ENCODE measurements at places on chromosomes 4 and X.

GRCh38 chr4:5656415-5656814, 51.9 kb downstream of the EVC2 start:
- DNase-seq: no peak

- DNase-seq: no peak
Measured at GRCh38 chr4:142473218-142473959, 372.7 kb downstream of the INPP4B start.

- no peak for DNase-seq
Measured at GRCh38 chrX:52988985-52989917, 30.9 kb upstream of the FAM156A start.

- no peak for DNase-seq
Measured at GRCh38 chrX:40104630-40104984, 6.8 kb upstream of the BCOR start.

DNA sequence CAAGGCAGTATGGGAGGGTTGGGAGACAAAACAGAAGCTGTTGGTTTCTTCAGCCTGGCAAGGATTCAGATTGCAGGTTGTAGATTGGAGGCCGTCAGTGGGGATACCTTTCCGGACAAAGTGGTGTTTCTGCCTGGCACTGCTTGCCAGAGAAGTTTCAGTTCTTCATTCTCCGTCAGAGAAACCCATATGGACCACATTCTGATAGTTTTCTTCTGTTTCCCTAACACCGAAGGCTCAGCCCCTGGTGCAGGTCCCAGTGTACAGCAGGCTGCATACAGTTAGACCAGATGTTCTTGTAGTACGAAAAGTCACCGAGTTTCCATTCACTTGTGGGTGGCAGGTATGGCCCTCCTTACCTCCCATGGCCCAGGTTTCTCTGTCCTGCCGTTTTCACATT, 107.3 kb downstream of the PTTG2 start:
- DNase-seq: no peak

DNA sequence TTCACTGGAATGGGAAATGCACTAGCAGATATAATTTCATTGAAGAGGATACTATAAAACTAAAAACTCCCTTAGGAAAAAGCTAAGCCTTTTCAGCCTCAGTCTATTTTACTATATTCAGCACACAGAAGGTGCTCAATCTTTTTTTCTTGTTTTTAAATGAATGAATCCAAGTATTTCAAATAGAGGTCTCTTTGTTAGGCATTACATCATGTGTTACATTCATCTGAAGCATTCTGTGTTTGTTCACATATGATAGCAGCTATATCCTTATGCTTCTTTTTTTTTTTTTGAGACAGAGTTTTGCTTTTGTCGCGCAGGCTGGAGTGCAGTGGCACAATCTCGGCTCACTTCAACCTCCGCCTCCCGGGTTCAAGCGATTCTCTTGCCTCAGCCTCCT, 278.4 kb downstream of the CAMK2D start:
- DNase-seq: no peak

DNA sequence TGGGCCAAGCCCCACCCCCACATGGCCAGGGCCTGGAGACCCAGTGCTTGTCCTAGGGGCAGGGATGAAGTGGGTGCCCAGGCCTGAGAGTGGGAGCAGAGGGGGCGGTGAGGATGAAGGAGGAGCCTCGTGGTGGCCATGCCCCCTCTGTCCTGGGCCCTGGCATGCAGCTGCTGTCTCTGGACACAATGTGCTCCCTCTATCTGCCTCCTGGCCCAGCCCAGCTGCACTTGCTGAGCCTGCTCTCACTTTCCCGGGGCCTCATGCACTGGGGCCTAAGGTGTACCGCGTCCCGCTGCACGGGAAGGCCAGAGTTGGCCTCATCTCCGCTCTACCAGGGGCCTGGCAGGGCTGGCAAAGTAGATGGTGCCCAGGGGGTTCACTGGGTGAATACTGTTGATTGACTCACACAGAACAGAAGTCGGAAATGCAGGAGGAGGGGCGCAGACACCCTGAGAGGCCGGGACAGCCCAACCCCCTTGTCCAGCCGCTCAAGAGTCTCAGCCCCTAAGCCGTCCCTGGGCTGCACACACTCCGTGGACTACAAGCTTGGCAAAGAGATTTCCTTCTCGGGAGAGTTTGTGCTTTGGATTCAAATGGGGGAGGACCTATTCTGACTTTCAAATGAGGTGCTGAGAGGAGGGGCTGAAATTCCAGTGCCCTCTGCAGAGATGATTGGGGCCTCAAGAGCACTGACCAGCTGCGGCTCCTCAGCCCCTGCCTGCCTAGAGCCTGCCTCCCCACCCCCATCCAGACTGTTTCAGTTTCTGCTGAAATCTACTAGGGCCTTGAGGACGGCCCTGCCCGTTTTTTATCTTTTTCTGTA, 112.4 kb downstream of the PSAPL1 start:
- no peak for DNase-seq

GRCh38 chr4:81723019-81723884, 251.5 kb upstream of the RASGEF1B start:
- DNase-seq: no peak

- DNase-seq: no peak
Measured at GRCh38 chr4:67375291-67375690, 170.0 kb downstream of the CENPC start.

- DNase-seq: no peak
Measured at GRCh38 chrX:12360986-12361598, 222.8 kb downstream of the FRMPD4 start.

GRCh38 chr4:26953770-26954423, 93.3 kb downstream of the STIM2 start:
- no peak for DNase-seq

DNA sequence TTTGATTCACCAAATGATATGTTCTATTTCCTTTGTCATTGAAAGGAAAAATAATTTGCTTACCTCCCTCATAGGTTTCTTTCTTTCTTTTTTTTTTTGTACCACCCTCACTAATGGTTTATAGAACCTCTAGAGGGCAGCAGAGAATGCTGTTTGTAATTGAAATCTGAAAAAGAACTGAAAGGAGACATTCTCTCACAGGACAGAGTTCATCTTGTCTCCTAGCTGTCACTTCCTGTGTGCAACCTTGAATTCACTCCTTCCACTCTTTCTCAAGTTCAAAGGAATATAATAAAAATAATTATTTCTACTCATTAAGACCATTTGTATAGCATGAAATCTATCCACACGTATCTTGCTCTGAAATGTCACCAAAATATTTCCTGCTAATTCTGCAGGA, 51.0 kb downstream of the GUCY1B1 start:
- DNase-seq: no peak

GRCh38 chr4:163949976-163950601, 455.6 kb downstream of the TMA16 start:
- no peak for DNase-seq

DNA sequence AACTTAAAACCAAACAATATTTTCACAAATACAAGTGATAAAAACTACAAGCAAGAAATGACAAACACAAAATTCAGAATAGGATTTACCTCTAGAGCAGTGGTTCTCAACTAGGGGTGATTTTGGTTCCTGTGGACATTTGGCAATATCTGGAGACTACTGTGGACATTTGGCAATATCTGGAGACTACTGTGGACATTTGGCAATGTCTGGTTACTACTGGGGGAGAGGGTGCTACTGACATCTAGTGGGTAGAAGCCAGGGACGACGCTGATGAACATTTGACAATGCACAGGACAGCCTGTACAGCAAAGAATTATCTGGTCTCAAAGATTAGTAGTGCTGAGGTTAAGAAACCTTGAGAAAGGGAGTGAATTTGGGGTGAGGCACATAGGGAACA, 169.8 kb downstream of the CLCN4 start:
- DNase-seq: no peak

- no peak for DNase-seq
Measured at GRCh38 chr4:94714365-94715160, 43.2 kb upstream of the BMPR1B start.

DNA sequence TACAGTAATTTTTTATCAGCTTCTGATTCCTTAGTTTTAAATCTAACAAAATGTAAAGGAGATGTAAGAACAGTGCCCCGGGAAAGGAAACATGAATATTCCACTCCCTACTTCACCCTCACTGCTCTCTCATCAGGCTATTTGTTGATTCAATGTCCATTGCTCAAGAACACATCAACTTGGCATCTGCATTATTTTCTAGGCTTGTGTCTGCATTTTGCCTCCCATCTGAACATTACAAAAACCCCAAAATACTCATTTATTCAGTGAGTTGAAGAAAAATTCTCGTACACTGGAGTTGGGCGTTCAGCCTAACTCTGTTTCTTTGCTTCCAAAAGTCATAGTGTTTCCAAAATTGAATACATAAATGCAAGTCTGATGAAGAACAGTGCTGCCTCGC, 25.6 kb downstream of the ARHGAP6 start:
- no peak for DNase-seq

All from vagina (tissue), 2 donors.